Fibroblast of mammary gland (primary cell): ENCODE measurements at places on chromosomes 1 and 21.
A peak's percentile ranks its signal among the peaks of the same experiment; 100 is the strongest.

GRCh38 chr1:93483200-93483599 lies 35.3 kb downstream of the FNBP1L start:
- DNase-seq, result peak; percentile 17

DNA sequence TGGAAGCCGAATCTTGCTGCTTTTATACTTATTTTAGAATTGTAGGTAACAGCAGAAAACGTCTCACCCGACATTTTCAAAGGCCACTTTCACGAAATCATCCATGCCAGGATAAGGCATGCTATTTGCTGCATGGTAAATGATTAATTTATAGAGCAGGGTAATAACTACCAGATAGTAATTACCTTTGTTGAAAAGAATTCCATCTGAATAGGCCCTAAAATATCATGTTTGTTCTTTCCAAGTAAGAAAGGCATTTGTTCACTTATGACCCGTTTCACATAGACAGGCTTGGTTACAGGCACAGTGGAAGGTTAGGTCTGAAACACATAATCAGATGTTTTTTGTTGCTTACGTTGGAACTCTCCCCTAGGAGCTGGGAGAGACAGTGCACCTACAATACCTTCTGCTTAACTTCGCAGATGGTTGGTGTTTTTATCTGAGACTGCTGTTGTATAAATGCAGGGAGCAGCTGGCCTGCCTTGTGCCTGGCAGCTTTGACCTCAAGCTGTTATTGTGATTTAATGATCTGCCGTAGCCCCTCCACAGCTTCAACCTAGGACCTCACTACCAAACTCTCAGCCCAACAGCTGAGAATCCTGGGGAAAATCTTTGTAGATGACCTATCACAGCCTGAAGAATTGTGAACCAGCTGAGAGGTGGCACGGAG lies 1.6 kb downstream of the SLC44A3 start:
- DNase-seq, result no peak

DNA sequence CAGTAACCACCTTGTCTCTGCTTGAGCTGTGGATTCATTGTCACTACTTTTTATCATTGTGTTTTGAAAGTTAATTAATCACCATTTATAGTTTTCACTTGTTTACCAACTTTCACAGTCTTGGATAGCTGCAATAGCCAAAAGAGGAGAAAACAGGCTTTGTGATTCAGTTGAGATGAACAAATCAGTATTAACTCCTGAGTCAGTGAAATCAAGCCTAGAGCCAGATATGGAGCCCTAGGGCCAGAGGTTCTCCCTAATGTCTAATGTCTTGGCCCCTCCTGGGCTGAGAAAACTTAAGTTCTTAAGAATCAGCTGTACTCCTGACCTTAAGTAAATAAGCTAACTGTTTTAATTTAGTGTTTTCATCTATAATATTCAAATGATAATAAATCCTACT lies 228.8 kb downstream of the DNM3 start:
- peak; percentile 27 for DNase-seq

DNA sequence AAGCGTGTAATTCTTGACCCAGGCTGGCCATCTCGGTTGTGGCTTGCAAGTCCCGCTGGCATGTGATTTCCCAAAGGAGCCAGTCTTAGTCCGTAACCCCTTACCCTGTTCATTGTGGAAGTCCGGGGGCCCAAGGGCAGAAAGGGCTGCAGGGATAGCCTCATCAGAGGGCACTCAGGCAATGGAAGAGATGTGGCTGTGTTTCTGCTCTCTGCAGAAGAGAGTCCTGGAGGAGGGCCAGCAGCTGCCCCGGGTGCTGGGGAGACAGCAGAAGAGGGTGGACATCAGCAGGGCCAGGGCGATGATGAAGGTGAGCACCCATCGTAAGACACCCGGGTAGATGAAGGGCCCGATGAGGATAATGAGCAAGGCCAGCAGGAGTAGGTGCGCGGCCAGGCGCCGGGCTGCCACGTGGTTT lies 830 bp downstream of the RNF186 start:
- no peak for DNase-seq

DNA sequence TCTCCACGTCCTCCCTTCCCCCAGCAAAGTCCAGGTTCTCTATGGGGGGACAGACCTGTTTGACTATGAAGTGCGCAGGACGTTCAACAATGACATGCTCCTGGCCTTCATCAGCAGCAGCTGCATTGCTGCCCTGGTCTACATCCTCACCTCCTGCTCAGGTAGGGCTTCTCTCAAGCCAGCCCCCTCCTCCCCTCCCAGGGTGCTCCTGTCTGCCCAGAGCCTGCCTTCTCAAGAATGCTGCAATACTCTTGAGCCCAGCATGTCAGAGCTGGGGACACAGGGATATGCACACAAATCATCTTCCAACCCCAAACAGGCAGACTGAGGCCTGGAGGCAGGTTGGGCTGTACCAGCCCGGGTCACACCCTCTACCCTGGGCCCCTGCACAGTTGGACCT lies 35.4 kb downstream of the DISP3 start:
- DNase-seq, result no peak

- DNase-seq, result no peak
Observed at GRCh38 chr1:182235604-182235951, 156.0 kb downstream of the GLUL start.
